Right renal pelvis (tissue), 4 donors: ENCODE measurements at places on chromosomes 12 and 14. TPM values are rescaled to one million over a fixed set of nuclear protein-coding genes. Genes with fewer than 3 reads are reported as not detected.

The NEK9 gene
- 130 TPM for polyA plus RNA-seq

- no peak for DNase-seq
Observed at GRCh38 chr14:105488781-105489541, 2.1 kb upstream of the TEDC1 start.

DNA sequence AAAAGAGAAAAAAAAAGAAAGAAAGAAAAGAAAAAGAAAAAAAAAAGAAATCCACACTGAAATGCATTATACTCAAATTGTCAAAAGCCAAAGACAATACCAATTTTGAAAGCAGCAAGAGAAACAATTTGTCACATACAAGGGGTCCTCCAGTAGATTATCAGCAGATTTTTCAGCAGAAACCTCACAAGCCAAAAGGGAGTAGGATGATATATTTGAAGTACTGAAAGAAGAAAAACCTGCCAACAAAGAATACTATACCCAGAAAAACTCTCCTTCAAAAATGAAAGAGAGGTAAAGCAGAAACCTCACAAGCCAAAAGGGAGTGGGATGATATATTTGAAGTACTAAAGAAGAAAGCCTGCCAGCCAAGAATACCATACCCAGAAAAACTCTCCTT, 37.1 kb upstream of the ANO6 start:
- no peak for DNase-seq

The CD4 gene
- polyA plus RNA-seq: 30.7 TPM

The TCL1A gene
- polyA plus RNA-seq: 0.84 TPM

- no peak for DNase-seq
Observed at GRCh38 chr12:65756956-65757511, 67.2 kb upstream of the HMGA2 start.

- no peak for DNase-seq
Observed at GRCh38 chr14:95876761-95877538, at the start of gene TUNAR. TUNAR (plus strand) TSS chr14:95876832.

The NTN4 gene
- polyA plus RNA-seq: 116 TPM

GRCh38 chr14:90040411-90040810, 21.4 kb upstream of the KCNK13 start:
- DNase-seq: no peak

- DNase-seq: no peak
Observed at GRCh38 chr14:61638595-61639387, 56.5 kb upstream of the HIF1A start.

- DNase-seq: no peak
Observed at GRCh38 chr12:91309450-91309849, 126.8 kb upstream of the DCN start.

DNA sequence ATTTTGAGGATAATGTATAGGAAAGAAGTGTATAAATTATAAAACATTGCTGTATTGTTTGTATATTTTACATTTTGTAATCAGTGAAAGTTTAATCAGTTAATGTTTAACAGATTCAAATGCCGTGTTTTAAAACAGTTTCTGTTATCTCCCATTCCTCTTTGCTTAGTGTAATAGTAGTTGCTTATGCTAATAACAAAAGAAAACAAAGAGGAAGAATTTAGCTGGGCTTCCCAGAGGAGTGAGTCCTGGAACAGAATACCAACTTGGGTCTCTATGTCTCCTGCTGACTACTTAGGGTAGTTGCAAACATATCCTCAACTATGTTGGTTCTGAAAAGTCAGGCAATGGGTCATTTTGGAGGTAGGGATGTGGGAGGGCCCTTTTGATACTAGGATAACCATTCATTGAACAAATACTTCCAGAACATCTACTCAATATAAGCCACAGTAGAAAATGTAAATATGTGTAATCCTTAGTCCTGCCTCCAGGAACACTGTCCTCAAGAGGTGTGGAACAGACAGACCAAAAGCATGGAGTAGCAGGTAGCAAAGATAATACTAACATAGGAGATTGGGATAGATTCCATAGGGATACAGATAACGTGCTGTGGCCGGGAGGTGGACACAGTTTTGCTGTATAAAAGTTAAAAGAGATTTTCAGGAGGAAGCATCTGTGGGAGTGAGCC, 36.1 kb upstream of the EVL start:
- DNase-seq: no peak

The CLEC12A gene
- polyA plus RNA-seq: 1.4 TPM
